ENCODE measurements at places on chromosomes 4 and X. TPM values are rescaled to one million over a fixed set of nuclear protein-coding genes. Genes with fewer than 3 reads are reported as not detected.

DNA sequence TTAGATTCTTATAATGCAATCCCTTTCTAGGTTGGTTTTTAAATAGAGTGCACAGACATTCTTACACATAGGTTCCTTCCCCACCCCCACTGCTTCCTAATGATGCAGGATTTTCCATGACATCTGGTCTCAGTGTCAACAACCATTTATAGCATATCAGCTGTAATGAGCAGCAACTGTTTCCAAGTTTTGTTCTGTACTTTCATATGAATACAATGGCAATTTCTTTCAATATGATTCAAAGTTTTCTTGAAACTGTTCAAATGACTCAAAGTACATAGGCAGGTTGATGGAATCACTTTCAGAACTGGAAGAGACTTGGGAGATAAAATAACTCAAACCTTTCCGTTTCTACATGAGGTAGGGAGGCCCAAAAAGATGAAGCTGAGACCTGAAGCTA is 220.7 kb downstream of the CAMK2D start:
- DNase-seq, result no peak

DNA sequence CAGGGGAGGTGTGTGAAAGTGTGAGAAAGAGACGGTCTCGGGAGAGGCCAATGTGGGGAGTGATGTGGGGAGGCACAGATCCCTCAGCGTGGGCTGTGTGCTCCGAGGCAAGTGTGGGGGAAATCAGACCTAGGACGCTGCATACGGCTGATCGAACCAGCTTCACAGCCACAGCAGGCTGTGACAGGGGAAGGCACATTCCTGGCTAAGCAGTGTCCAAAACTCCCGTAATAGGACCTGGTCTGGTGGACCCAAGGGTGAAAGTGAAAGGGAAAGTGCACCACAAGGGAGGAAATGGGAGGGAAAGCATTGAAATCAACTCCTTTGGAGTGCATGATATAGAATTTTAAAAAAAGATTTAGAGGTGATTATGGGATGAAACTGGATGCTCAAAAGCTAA is 10.9 kb upstream of the RHOXF2 start:
- no peak for DNase-seq

- DNase-seq, result peak; percentile 66
These were observed at the start of gene GUCY1A1 for GRCh38 chr4:155666344-155667221. GUCY1A1 (plus strand) TSS chr4:155666848; CDS start chr4:155696868, 30,020 bp downstream.

DNA sequence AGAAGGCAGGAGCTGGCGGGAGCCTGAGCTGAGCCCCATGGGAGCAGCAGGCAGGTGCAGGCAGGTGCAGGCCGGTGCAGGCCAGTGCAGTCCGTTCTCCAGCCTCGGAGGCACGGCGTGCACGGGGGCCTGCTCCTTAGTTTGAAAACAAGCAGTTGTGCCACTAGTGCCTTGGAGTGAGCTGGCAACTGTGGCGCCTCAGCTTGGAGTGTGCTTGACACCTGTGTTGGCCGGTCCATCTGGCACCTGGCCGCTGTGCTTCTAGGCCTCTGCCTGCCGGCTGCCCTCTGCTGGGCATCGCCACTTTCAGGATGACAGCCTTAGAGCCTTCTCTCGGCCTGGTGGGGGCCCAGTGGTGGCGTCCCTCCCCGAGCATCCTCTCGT is 47.9 kb downstream of the RGS12 start:
- DNase-seq, result no peak

DNA sequence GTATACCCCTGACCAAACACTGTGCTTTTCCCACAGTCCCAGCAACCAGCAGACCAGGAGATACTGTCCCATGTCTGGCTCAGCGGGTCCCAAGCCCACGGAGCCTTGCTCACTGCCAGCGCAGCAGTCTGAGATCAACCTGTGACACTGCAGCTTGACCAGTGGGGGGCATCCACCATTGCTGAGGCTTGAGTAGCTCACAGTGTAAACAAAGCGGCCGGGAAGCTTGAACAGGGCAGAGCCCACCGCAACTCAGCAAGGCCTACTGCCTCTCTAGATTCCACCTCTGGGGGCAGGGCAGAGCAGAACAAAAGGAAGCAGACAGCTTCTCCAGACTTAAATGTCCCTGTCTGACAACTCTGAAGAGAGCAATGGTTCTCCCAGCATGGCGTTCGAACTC is 58.1 kb downstream of the SLC10A6 start:
- peak; percentile 56 for DNase-seq

DNA sequence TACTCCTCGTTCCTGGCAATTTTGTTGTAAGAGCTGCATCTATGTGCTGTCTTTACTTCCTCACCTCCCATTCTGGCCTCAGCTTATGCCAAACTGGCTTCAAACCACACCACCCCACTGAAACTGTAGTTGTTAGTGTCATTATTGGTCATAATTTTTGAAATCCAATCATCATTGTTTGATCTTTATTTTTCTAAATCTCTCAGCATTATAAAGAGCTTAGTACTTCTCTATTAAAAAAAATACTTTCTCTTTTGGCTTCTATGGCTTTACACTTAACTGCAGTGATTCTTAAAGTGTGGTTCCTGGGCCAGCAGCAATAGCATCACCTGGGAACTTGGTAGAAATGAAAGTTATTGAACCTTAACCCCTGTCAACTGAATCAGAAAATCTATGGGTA is 83.5 kb upstream of the GRPR start:
- DNase-seq, result no peak

DNA sequence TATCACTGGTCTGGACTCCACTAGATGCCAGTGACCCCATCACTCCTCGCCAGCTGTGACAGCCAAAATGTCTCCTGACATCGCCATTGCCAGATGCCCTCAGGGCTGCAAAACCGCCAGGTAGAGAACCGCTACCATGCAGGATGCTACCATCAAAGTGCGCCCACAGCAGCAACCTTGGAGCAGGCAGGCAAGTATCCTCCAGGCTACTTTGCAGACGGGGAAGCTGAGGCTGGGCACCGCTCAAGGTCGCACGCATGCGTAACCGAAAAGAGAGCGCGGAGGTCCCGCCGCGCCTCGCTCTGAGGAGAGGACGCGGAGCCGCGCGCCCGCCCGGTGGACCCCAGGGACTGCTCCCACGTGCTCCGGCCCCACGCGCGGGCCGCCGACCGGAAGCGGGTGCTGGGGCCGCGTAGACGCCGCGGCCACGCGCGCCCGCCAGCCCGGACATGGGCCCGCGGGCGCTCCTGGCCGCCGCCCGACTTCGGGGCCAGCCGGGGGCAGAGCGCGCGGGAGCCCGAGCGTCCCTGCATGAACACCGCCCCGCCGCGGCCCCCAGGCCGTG is at the start of gene STS:
Gene STS (plus strand): TSS at position 300 of the 565 bp plus-strand sequence. CDS start 105,488 bp downstream, outside the sequence.
- DNase-seq, result peak; percentile 49

- no peak for DNase-seq
These were observed 108.2 kb upstream of the GPR34 start for GRCh38 chrX:41580423-41581064.

DNA sequence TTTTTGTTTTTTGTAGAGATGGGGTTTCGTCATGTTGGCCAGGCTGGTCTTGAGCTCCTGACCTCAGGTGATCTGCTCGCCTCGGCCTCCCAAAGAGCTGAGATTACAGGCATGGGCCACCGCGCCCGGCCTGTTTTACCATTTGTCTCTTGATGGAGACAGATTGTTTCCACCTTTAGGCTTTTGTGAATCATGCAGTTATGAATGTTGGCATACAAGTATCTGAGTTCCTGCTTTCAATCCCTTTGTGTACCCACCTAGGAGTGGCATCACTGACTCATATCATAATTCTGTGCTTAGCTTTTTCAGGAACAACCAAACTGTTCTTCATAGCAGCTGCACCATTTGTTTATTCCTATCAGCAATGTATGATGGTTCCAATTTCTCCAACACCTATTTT is 20.2 kb upstream of the MGST2 start:
- DNase-seq, result no peak

GRCh38 chr4:100042235-100042634 is 92.2 kb upstream of the H2AZ1 start:
- DNase-seq, result no peak

DNA sequence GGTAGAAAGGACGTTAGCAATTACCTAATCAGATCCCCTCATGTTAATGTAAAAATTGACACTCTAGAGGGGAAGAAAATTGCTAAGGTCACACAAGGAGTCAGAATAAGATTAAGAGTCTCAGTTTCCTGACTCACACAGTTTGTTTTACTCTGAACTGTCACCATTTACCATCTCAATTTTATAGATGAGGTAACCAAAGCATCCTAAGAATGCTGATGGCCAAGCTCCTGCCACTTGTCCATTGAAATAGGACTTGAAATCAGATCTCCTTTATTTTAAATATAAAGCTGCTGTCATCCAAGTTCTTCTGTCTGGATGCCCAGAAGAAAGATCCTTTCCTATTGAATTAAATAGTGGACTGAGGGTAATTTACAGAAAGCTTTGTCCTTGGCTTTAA is 114.8 kb upstream of the VAMP7 start:
- DNase-seq, result no peak

Gene F11
- total RNA-seq, result 0.99 TPM

Gene CSN1S1
- not detected for total RNA-seq

Gene SLC6A8
- total RNA-seq, result 98.5 TPM

Gene PFKFB1
- total RNA-seq, result 0.30 TPM

Gene UCHL1
- total RNA-seq, result 780 TPM

Gene POU4F2
- not detected for total RNA-seq

Gene SMIM10
- total RNA-seq, result 2.3 TPM

Gene KCNIP4
- not detected for total RNA-seq

Gene BEX3
- 330 TPM for total RNA-seq

All from H1 (cell line).